ENCODE measurements at places on chromosomes 3 and 15. TPM values are rescaled to one million over a fixed set of nuclear protein-coding genes. Genes with fewer than 3 reads are reported as not detected.
A peak's percentile ranks its signal among the peaks of the same experiment; 100 is the strongest.

The GOLGA8T gene
- polyA plus RNA-seq = not detected

The SLC12A1 gene
- 0.91 TPM for polyA plus RNA-seq

The ATP13A4 gene
- polyA plus RNA-seq = 1.5 TPM

The SCG5 gene
- polyA plus RNA-seq = 16.8 TPM

The ZIC1 gene
- polyA plus RNA-seq = 28.8 TPM

The LTK gene
- polyA plus RNA-seq = not detected

The PRSS50 gene
- 1.1 TPM for polyA plus RNA-seq

The LRRN1 gene
- polyA plus RNA-seq = 86.0 TPM

The CFAP91 gene
- polyA plus RNA-seq = 0.79 TPM

- no peak for DNase-seq
These were observed 149.5 kb downstream of the RAP2B start for GRCh38 chr3:153311541-153311940.

- no peak for DNase-seq
These were observed 133.6 kb downstream of the UACA start for GRCh38 chr15:70629735-70630273.

- DNase-seq = no peak
These were observed 124.9 kb downstream of the PTPRG start for GRCh38 chr3:61686228-61686648.

- DNase-seq = no peak
These were observed 468.3 kb downstream of the EPHB1 start for GRCh38 chr3:135263331-135263730.

GRCh38 chr3:113270068-113270467, 58.7 kb downstream of the BOC start:
- DNase-seq = peak; percentile 74

GRCh38 chr3:52086976-52087663, 30.7 kb upstream of the DUSP7 start:
- no peak for DNase-seq

- no peak for DNase-seq
These were observed 45.0 kb downstream of the TIGIT start for GRCh38 chr3:114338651-114339357.

- DNase-seq = no peak
These were observed 54.4 kb downstream of the MYZAP start for GRCh38 chr15:57646087-57646486.

- no peak for DNase-seq
These were observed 6.3 kb downstream of the CAV3 start for GRCh38 chr3:8739757-8740504.

DNA sequence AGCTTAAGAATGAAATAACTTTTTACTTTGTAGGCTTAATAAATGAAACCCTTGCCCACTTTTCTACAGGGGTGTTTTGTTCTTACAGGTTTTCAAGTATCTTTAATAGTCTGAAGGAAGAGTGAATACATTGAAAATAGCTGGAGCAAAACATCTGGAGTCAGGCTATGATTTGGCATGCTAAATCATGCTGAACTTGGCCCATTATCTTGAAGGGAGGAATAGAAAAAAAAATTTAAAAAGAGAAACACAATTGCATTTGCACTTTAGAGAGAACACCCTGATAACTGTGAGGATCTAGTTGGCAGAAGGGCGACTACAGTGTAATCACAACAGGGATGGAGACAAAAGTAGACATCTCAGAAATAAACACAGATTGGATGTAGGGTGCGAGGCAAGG, 1.8 kb upstream of the IQGAP1 start:
- no peak for DNase-seq

DNA sequence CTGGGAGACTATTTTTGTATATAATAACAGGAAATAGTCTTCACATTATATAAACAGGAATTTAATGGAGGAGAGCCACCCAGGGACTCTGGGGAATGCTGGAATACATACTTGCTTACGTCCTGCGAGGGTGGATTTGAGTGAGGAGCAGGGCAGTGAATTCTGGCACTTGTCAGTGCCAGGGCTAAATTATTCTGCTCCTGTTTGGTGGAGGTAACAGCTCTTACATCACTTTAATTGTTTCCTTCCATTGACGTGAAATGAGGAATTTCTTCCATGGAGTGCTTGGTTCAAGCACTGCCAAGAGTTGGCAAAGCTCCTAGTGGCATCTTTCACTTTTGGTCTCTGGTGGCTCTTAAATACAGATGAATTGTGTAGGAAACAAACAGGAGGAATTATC, 94.1 kb upstream of the GOLGA8J start:
- no peak for DNase-seq

DNA sequence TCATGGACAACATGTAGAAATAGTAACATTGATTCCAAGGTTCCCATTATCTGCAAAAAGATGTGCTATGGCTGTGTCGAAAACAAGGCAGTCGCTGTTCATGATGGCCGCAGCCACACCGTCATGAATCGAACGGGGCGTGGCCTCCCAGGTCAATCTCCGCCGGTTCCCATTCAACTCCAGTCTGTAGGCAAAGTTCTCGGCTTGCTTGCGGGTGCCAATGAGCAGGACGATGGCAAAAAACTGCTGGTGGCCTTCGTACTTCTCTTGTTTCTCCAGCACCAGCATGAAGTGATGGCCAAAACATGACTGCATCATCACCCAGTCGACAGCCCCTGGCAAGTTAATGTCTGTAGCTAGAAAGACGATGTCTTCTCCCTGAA, 20.8 kb downstream of the SIAH2 start:
- no peak for DNase-seq

DNA sequence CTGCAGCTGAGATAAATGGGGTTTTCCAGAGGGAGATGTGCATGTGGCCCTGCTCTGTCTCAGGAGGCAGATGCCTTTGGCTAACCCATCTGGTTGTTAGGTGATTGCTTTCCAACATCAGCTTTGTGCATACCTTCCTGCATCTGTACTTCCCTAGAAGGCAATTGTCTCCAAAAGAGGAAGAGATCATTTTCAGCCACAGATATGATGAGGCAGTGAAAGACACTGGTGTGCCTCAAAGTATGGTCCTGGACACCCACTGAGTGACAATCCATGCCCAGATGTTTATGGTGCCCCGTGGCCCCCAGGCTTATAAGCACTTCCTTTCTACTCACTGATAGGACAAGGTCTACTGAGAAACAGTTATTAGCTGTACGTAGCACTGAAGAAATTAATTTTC, 117.5 kb upstream of the NR2F2 start:
- DNase-seq = no peak

GRCh38 chr3:58404396-58404795, 29.2 kb downstream of the PDHB start:
- DNase-seq = no peak

- no peak for DNase-seq
These were observed 71.7 kb downstream of the TTC23 start for GRCh38 chr15:99177679-99178078.

DNA sequence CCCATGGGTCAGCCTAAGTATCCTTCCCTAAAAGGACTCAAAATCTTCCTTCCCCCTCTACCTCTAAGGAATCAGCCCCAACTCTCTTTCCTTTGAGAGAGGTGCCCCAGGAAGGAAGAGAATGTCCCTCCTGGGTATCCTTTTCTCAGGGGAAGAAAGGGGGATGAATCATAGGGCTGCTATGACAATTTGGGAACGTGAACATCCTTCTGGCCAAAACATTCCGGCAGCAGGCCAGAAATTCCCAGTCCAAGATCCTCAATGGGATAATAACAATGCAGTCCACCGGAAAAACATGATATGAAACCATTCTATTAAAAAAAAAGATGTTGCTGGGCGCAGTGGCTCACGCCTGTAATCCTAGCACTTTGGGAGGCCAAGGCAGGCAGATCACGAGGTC, 50.8 kb upstream of the CACNA2D3 start:
- no peak for DNase-seq

- DNase-seq = no peak
These were observed 500.9 kb downstream of the SOX2 start for GRCh38 chr3:182212479-182213076.

GRCh38 chr3:117751651-117752050, 1042.1 kb downstream of the TUSC7 start:
- DNase-seq = no peak

Measured in muscle of arm (tissue), 14 donors.